Stimulated activated naive CD8-positive, alpha-beta T cell treated with anti-CD3 and anti-CD28 coated beads, Interleukin-15, Interleukin-2, amounts not matched to agents 100 U/mL and 50 U/mL, for 24 hours (primary cell): ENCODE measurements at places on chromosomes 1 and 21.
A peak's percentile ranks its signal among the peaks of the same experiment; 100 is the strongest.

DNA sequence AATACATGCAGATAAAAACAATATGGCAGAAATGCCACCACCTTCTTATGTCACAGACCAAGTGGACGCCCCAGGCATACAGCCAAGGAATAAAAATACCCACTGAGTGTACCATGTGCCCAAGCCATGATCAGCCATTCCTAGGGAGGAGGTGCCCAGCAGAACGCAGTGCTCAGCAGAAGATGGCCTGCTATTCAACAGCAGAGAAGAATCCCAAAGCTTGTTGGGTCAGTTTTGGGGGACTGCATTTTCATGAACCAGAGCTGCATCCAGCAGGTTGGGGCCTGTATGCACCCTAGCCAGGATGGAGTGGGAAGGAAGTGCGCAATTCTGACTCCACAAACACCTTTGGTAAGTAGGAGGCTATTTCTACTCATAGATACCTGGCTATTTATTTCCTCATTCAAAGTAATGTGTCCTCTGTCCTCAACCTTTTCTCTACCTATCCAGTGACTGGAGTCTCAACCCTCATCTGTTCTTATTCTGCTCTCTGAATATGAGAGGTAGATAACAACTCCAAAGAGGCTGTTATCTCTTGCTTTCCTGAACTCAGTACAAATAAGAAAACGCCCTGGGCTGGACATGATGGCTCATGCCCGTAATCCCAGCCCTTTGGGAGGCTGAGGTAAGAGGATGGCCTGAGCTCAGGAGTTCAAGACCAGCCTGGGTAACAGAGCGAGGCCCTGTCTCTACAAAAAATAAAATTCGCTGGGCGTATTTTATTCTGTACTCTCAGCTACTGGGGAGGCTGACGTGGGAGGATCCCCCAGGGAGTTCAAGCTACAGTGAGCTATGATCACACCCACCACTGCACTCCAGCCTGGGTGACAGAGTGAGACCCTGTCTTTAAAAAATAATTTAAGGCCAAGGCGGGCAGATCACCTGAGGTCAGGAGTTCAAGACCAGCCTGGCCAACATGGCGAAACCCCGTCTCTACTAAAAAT, 2.5 kb upstream of the PLEKHM2 start:
- DNase-seq = no peak

DNA sequence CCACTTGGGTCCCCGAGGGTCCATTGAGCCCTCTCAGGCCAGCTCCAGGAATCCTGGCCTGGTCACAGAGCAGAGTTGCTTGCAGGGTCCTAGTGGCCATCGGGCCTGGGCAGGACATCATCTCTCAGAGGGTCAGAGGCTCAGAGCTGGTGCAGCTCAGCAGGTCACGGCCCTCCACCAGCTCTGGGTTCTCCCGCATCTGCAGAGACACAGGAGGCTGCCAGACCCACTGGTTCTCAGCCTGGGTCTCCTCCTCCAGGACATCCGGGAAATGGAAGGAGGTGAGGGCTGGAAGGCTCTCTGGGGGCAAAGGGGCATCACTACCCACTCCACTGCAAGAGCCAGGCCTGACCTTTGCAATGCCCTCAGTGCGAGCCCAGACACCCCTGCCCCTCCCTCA, 6.5 kb downstream of the TMEM54 start:
- DNase-seq = no peak

DNA sequence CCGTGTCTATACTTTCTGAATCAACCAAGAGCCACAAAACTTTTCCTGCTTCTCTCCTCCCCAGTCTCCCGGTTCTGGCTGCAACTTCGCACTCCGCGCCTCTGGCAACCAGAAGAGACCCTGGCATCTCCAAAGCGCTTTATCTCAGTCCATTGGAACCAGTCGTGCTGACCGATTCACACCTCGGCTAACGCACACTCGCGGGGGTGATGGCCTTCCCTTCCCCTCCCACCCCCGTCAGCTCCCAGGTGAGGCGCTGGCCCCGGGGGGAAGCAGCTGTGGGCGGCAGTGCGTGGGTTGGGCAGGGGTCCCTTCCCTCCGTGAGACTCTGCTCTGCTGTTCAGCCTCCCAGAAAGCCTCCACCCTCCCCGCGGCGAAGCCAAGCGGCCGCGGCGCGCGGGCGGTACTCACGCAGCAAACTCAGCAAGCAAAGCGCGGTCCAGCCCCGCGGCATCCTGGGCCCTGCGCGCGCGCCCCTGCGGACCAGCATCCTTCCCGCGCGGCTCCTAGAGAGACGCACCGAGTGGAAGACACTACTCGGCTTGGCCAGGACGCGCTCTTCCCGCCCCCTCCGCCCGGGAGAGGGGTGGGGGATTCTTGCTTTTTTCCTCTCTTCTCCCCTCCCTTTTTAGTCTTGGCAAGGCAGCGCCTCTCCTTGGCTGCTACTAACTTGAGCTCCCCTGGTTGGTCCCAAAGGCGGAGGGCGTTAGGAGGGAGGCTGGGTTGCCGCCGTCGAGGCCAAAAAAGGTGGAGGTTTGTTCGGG, at the start of gene CD34:
Gene CD34, minus strand, starts transcription at position 535 of the 764 bp plus-strand sequence. Its CDS starts 45 bp downstream, at position 490.
- DNase-seq = peak; percentile 39

DNA sequence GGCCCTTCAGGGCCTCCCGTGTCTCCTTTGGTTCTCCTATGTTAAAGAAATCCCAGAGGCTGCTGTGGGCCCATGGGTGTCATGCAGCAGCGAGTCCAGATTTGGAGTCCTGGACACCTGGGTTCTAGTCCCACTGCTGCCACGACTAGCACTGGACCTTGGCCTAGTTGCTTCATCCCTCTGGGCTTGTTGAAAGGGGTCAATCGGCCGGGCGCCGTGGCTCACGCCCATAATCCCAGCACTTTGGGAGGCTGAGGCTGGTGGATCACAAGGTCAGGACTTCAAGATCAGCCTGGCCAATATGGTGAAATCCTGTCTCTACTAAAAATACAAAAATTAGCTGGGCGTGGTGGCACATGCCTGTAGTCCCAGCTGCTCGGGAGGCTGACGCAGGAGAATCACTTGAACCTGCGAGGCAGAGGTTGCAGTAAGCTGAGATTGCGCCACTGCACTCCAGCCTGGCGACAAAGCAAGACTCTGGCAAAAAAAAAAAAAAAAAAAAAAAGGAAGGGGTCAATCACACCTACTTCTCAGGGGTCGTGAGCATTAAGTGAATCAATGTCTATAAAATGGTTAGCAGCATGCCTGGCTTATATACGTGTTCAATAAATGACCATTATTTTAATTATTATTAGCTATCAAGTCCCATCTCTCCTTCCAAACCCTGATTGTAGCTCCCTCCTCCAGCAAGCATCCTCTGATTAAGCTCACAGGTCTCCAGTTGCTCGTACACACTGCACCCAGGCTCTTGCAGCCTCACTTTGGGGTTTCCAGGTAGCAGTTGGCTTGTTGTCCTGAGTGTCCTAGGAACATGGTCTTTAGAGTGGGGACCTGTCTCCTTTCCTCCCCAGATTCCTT, 43.8 kb downstream of the KIRREL1 start:
- DNase-seq = no peak

GRCh38 chr1:97996880-97997279, 76.0 kb upstream of the DPYD start:
- no peak for DNase-seq

- no peak for DNase-seq
Observed at GRCh38 chr1:94979656-94980581, 53.0 kb upstream of the CNN3 start.

GRCh38 chr1:245645894-245646293, 491.1 kb downstream of the KIF26B start:
- DNase-seq = no peak

DNA sequence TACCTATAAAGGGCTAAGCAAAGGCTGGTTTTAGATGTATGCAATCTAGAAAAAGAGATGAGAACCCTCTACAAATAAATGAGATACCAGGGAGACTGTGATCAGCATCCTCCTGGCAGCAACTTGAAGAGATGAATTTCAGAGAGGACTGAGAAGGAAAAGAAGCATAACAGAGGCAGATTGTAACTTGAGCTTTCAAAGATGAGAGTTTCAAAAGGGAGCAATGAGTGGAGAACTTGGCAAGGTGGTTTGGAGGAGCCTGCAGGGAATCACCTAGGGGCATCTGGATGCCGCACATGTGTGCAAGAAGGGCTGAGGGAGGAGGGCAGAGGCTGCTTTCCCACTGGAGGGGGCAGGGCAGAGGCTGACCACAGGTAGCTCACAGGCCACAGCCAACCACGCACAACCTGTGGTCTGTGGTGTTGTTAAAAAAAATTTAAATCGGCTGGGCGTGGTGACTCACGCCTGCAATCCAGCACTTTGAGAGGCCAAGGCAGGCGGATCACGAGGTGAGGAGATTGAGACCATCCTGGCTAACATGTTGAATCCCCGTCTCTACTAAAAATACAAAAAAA, 50.2 kb downstream of the PCNX2 start:
- DNase-seq = peak; percentile 6

GRCh38 chr1:81758181-81758580, 42.6 kb upstream of the ADGRL2 start:
- no peak for DNase-seq

GRCh38 chr1:234854645-234855039, 244.7 kb upstream of the IRF2BP2 start:
- DNase-seq = no peak

GRCh38 chr1:182608845-182609610, 4.8 kb upstream of the RGS16 start:
- no peak for DNase-seq

- no peak for DNase-seq
Observed at GRCh38 chr1:15477646-15478212, 1.8 kb downstream of the CELA2B start.

DNA sequence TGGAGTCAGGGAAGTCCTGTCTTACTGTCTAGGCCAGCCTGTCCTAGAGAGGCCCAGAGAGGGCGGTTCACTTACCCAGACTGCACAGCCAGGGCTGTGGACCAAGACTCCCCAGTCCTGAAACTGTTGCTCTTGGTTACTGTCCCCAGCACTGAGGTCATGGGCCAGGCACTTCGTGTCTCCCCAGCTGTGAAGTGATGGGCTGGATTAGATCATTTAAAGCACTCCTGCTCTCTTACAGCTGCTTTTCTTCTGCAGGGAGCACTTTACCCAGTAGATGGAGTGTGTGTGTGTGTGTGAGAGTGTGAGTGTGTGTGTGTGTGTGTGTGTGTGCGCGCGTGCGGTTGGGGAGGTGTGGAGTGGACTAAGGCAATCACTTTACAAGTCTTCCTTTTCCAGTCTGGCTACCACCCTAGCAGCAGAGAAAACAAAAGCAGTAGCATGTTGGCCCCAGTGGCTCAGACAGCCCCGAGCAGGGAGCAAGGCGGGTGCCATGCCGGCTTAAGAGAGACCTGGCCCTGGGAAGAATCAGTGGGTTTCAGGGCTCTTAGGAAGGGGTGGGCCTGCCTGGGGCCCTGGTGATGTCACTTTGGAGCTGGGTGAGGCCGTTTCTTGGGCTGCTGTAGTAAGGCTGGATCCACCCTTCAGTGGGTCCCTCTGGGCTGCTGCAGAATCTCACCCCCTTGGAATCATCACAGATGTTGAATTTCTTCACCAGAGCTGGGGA, 2.4 kb downstream of the SPSB1 start:
- DNase-seq = peak; percentile 20

- no peak for DNase-seq
Observed at GRCh38 chr1:89005286-89006151, 13.1 kb upstream of the KYAT3 start.
